ENCODE measurements at places on chromosomes 2 and 18.

GRCh38 chr18:11052800-11053199 is 96.6 kb downstream of the PIEZO2 start:
- peak; percentile 41 for DNase-seq

- no peak for DNase-seq
Observed at GRCh38 chr18:58057291-58057965, 13.4 kb downstream of the NEDD4L start.

- DNase-seq = no peak
Observed at GRCh38 chr18:55425698-55426097, 162.3 kb downstream of the TCF4 start.

GRCh38 chr2:137862651-137863050 is 101.6 kb upstream of the HNMT start:
- no peak for DNase-seq

- DNase-seq = no peak
Observed at GRCh38 chr2:59930430-59930829, 623.0 kb downstream of the BCL11A start.

DNA sequence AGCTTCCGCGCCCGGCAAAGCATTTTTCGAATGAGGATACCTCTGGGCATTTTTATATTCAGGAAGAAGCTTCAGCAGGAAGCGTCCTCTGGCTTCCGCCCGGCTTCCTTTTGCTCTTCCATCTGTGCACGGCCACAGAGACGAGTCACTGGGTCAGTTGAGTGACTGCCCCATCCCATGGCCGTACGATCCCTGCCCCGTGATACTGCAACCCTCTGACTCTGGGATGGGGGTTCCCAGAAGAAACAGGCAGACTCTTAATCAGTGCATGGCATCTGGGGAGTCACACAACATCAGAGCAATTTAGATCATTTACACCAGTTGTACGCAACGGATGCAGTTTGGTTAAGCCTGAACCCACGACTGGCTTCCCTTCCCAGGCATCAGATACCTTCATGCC is 40.9 kb downstream of the SLC4A3 start:
- no peak for DNase-seq

DNA sequence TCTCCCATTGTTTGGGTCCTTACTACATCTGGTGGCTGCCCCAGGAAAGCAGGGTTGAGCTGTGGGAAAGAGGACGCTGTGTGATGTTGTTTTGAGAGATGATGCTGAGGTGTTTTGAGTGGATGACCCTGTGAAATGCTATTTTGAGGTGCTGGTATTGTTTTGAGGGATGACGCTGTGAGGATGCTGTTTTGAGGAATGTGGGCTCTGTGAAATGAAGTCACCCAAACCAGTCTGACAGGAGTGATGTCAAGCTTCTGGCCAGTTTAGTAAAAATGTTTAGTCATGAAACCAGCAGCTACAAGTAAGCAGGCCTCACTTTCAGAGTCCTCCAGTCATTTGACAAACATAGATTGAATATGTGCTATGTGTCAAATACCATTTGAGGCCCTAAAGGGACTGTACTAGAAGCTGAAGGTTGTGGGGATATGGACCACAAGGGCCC is 16.1 kb upstream of the PUM2 start:
- DNase-seq = no peak

DNA sequence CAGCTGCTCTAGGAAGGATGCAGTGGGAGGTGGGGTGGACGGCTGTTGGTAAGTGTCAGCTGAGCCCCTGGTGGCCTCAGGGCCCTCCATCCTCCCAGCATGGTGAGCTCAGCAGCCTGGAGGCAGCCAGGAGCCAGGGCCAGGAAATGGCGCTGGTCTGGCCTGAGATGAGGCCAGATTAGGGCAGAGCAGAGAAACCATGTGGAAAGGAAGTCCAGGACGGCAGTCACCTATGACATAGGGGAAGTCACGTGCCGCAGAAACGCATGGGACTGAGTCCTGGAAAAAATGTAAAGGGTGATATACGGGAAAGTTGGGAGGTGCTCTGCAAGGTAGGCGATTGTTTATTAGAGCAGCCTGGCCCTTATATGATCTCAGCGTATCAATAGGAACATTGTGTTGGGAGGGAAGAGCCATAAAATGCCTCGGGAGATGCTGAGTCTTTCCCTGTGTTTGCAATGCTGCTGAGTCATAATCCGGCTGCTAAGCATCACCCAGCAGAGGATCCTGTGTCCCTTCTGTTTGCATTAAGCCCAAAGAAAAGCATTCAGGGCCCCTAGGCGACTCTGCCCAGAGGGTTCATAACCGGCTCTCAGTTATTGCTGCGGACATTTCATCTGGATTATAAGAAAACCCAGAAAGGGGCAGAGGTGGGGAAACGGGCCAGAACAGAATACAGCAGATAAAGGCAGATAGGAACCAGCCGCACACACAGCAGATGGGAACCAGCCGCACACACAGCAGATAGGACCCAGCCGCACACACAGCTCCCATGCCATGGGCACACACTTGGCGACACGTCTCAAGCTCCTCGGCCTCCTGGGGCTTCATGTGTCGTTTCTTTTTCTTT is 30.3 kb upstream of the B3GNT7 start:
- peak; percentile 79 for DNase-seq

DNA sequence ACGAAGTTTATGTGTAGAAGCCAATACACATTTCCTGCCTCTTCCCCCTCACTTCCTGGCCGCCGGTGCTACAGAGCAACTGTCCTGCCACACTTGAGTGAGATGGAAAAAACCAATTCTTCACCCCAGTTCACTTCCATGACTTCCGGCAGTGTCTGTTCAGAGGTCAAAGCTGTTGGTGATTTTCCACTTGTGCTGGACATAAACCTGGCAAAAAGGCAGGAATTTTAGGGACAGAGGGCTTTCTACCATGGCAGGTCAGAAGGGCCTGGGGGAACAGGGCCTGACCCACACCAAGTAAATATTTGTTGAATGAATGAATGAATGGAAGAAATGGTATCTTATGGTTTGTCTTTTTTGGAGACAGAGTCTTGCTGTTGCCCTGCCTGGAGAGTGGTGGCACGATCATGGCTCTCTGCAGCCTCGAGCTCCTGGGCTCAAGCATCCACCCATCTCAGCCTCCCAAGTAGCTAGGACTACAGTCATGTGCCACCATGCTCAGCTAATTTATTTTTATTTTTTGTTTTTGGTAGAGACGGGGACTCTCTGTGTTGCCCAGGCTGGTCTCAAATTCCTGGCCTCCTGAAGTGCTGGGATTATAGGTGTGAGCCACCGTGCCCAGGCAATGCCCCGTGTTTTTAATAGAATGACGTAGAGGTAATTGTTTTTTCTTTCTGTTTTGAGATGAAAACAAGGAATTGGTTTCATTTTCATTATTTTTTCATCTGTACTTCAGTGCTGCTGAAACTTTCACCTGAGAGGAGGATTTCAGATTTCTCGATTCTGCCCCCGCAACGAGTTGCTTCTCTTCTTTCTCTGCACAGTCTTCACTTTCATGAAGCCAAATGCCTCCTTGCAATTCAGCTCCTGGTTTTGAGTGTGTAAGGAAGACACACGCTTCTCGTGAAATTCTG is 48.0 kb upstream of the LPIN2 start:
- no peak for DNase-seq

DNA sequence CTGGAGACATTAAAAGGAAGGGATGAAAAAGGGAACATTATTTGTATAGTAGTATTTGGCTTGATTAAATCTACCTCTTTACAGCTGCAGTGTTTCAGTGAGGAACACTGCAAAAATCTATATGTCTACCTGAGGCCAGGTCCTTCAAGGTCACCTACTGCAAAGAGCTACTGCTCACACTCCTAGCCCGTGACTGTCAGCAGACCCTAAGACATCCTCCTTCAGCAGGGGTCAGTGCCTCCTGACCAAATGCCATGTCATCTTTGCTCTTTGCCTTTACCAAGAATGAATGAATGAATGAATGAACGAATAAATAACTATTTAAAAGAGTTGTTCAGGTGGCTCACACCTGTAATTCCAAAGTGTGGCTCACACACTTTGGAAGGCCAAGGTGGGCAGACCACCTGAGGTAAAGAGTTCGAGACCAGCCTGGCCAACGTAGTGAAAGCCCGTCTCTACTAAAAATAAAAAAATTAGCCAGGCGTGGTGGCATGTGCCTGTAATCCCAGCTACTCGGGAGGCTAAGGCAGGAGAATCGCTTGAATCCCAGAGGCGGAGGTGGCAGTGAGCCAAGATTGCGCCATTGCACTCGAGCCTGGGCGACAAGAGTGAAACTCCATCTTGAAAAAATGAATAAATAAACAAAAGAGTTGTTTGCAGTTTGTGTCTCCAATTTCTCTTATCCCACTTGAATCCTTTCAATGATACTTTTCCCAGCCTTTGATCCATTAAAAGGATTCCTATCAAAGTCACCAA is 84.3 kb upstream of the GRB14 start:
- DNase-seq = no peak

GRCh38 chr2:48901416-48901815 is 145.9 kb upstream of the LHCGR start:
- DNase-seq = no peak

GRCh38 chr18:56306797-56307196 is 331.6 kb downstream of the TXNL1 start:
- no peak for DNase-seq

- DNase-seq = no peak
Observed at GRCh38 chr2:177568390-177568789, 175.8 kb downstream of the AGPS start.

- DNase-seq = no peak
Observed at GRCh38 chr18:31098878-31099277, 3.3 kb downstream of the DSC2 start.

DNA sequence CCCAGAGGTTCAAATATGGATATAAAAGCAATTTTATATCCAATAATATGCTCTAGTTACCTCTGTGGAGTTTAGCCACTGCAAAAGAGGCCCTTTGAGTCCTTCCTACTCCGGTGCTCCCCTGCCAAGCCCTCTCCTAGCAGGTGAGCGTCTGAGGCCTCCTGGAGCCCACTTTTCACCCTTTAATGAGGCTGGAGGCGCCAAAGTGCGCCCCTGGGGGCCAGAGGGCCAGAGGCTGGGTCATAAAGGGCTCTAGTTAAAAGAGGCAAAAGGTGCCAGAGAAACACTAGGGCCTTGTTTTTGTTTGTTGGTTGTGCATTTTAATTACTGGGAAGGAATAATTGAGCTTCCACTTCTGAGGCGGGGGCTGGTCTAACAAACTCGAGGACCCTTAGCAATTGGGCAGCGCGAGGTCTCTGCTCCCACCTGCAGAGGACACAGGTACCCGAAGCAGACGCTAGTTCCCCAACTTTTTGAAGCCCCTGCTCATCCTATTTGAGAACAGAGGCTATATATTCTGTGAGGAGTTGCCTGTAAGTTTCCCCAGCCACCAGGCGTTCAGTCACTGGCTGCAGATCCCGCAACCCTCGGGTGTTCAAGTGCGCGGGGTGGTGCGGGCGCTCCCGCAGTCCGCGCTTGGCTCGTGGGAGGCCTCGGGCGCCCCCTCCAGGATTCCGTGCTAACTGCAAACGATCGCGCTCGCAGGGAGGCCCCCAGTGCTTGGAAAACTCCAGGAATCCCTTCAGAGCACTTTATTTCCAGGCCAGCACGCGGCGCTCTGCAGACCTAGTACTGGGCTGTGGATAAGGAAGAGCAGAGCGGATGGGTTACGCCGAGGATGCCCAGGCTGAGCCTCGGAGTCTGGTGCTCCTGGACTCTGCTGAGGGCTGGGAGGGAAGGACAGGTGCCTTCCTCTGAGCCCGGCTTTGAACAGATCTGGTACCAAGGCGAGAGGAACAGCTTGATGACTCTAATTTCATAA is 14.1 kb downstream of the MSGN1 start:
- peak; percentile 79 for DNase-seq

- DNase-seq = peak; percentile 81
Observed at GRCh38 chr2:68463287-68463877, 3.7 kb downstream of the FBXO48 start.

- peak; percentile 37 for DNase-seq
Observed at GRCh38 chr2:28166956-28167355, 225.7 kb upstream of the FOSL2 start.

DNA sequence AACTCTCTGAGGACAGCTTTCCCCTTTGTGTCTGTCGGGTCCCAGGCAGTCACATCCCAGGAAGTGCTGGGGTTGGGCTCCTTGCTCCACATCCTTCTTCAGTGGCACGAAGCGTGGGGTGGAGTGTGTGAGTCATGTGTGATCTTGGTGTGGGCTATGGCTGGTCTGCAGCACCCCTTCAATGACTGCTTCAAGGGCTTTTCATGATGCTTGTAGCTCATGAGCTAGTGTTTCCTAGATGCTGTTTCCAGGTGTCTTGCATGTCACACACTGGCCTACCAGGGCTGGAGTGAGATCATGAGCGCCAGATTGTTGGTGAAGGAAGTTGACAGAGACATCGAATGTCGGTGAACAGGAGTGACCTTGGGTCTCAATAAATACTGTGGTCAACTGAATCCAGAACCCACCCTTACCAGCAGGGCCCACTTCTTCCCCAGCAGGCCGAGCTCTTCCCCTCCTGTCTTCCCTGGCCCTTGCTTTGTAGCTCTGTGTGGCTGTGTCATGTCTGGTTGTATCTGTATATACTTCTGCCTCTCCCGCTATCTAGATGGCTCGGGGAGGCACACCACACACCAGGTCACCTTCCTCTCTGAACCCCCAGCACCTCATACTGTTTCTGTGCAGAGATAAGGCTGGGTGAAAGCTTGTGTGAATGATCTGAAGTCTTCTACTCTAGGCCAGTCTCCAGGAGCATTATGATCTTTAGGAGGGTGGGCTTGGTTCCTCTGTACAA is 3.8 kb downstream of the C2orf92 start:
- DNase-seq = no peak

GRCh38 chr18:6941996-6942395 is 175.6 kb downstream of the LAMA1 start:
- no peak for DNase-seq

GRCh38 chr2:47631306-47631705 is 151.6 kb upstream of the MSH6 start:
- DNase-seq = no peak

DNA sequence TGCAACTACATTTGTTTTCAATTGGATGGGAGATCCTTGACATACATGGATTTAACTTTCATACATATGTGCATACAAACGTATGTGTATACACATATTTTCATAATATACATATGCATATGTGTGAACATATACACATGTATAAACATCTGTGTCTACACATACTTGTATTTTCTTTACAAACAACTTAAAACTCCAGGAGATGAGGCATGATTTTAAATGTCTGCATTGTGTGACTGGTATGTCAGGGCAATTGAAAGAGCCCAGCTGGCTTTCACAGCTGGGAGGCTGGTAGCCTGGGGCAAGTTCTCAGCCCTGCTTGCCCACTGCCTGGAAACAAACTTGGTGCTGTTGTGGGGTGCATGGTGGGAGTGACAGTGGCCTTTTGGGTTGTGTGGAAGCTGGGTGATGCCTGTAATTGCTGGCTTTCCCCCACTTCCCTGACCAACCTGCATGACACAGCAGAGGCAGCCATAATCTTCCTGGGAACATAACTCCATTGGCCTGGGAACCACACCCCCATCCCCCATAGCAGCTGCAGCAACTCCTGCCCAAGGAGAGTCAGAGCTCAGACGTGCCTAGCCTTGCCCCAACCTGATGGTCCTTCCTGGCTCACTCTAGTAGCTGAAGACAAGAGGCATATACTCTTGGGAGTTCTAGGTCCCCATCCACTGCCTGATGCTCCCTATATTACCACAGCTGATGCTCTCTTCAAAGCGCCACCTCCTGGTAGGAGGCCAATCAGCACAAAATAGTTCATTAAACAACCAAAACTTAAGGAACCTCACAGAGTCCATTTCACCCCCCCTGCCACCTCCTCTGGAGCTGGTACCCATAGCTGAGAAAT is 158.3 kb downstream of the CERS6 start:
- DNase-seq = no peak

- no peak for DNase-seq
Observed at GRCh38 chr2:23693606-23693951, 233.3 kb downstream of the ATAD2B start.

- DNase-seq = no peak
Observed at GRCh38 chr18:22034276-22034675, 135.1 kb upstream of the GATA6 start.

GRCh38 chr2:98263362-98263761 is 82.9 kb upstream of the CNGA3 start:
- DNase-seq = no peak
